ENCODE measurements at places on chromosomes 2 and 18.

GRCh38 chr2:25692143-25692542 lies 18.8 kb upstream of the DTNB start:
- no peak for DNase-seq

- no peak for DNase-seq
These were observed 22.8 kb upstream of the DLX1 start for GRCh38 chr2:172062402-172063004.

GRCh38 chr2:99662761-99663341 lies 173.0 kb upstream of the REV1 start:
- DNase-seq, result no peak

GRCh38 chr2:72425996-72426395 lies 278.3 kb upstream of the CYP26B1 start:
- no peak for DNase-seq

- DNase-seq, result no peak
These were observed 107.0 kb downstream of the EXOC6B start for GRCh38 chr2:72718876-72719275.

GRCh38 chr2:187453078-187453641 lies 5.1 kb upstream of the CALCRL start:
- DNase-seq, result no peak

DNA sequence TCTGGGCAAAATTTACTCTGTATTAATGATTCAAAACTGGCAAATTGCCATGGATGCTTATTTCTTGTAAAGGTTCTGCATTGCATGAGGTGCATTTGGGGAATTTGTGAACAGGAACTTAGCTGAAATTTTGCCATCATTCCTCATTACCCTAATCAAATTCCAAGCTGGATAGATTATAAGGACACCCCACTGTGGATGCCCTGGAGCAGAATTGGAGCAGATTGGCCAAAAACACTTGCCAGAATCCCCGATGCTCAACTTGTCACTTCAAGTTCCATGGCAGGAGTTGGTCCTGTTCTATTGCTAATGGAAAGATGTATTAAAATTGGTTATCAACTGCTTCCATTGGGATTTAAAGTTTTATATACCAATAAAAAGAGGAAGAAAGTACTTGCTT lies 237.9 kb downstream of the CCDC102B start:
- no peak for DNase-seq

DNA sequence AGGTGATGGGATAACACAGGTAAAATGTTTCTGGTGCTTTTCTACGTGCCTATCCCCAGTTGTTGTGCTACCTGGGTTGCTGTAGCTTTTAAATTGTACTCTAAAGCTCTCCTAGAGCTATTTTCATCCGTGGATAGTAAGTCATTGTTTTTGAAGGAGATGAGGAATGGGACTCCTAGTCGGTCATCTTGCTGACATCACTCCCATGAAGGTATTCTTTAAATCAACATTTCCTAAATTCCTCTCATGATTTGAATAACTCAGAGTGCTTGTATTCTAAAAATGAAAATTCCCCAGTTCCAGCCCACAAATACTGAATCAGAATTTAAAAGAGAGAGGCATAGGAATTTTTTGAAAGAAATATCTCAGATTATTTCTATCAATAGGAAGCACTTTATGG lies 44.3 kb downstream of the CCDC148 start:
- DNase-seq, result no peak

- no peak for DNase-seq
These were observed 91.1 kb downstream of the FMNL2 start for GRCh38 chr2:152425765-152426727.

- no peak for DNase-seq
These were observed 214.1 kb downstream of the C1D start for GRCh38 chr2:67848551-67849285.

DNA sequence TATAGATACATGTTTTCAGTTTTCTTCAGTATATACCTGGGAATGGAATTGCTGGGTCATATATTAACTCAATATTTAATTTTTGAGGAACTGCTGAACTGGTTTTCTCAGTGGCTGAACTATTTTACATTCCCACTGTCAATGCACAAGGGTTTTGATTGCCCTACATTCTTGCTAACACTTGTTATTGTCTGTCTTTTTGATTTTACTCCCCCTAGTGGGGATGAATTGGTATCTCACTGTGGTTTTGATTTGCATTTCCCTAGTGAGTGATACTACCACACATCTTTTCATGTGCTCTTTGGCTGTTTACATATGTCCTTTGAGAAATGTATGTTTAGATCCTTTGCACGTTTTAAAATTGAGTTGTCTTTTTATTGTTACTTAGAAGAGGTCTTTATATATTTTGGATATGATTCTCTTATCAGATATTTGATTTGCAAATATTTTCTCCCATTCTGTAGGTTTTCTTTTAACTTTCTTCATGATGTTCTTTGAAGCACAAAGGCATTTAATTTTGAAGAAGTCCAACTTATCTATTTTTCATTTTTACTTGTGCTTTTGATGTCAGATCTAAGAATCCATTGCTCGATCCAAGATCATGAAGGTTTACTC lies 36.2 kb downstream of the ASB1 start:
- DNase-seq, result no peak

- DNase-seq, result no peak
These were observed 355.1 kb downstream of the EN1 start for GRCh38 chr2:118492335-118492734.

GRCh38 chr2:236712304-236712703 lies 142.7 kb downstream of the ACKR3 start:
- DNase-seq, result no peak

DNA sequence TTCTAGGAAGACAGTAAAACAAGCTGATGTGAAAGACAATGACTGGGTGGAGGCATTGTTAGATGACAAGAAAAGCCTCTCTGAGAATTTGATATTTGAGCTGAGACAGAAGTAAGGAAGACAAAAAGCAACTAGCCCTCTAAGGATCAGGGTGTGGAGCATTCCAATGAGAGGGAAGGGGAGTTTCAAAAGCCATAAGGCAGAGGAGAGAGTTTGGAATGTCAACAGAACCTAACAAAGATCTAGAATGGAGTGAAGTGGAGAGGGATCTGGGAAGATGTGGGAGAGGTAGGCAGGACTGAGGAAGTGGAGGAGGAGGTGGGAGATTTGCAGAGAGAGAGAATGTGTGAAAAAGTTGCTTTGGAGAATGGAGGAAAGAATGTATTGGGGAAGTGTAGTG lies 17.3 kb upstream of the ASXL2 start:
- DNase-seq, result no peak

- no peak for DNase-seq
These were observed 7.6 kb downstream of the ESPNL start for GRCh38 chr2:238107525-238108422.

DNA sequence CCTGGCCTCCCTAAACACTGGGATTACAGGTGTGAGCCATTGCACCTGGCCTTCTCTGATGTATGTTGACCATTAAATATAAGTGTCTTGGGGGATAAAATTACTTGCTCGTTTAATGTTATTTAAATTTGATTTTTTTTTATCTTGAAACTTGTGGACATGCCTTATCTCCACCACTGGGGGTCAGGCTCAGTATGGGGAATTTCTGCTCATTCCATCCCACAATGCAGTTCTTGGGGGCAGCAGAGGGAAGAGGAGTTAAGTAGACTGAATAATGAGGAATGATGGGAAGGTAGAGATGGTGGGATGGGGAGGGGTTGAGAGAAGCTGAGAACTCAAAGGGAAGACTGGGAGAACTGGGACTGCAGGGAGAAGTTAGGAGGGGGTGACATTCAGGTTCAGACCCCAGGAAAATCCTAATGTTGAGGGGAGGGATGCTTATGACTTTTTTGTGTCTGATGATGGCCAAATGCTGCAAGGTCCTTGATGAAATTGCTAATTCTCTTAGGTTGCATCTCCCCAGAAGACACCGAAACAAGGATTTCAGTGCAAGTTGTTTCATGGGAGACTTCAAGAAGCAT lies 174.2 kb downstream of the MIB1 start:
- DNase-seq, result no peak

GRCh38 chr2:195648787-195649186 lies 8.2 kb upstream of the SLC39A10 start:
- no peak for DNase-seq

- no peak for DNase-seq
These were observed 107.9 kb downstream of the CDC42EP3 start for GRCh38 chr2:37563375-37564015.

- peak; percentile 81 for DNase-seq
These were observed 10.8 kb downstream of the SIX3 start for GRCh38 chr2:44952143-44952805.

- DNase-seq, result peak; percentile 27
These were observed 84.9 kb downstream of the MALT1 start for GRCh38 chr18:58756148-58756547.

GRCh38 chr2:234100686-234101085 lies 50.2 kb downstream of the SPP2 start:
- no peak for DNase-seq
